Caudate nucleus (tissue), 63 donors: ENCODE measurements at places on chromosomes 13 and 19.

DNA sequence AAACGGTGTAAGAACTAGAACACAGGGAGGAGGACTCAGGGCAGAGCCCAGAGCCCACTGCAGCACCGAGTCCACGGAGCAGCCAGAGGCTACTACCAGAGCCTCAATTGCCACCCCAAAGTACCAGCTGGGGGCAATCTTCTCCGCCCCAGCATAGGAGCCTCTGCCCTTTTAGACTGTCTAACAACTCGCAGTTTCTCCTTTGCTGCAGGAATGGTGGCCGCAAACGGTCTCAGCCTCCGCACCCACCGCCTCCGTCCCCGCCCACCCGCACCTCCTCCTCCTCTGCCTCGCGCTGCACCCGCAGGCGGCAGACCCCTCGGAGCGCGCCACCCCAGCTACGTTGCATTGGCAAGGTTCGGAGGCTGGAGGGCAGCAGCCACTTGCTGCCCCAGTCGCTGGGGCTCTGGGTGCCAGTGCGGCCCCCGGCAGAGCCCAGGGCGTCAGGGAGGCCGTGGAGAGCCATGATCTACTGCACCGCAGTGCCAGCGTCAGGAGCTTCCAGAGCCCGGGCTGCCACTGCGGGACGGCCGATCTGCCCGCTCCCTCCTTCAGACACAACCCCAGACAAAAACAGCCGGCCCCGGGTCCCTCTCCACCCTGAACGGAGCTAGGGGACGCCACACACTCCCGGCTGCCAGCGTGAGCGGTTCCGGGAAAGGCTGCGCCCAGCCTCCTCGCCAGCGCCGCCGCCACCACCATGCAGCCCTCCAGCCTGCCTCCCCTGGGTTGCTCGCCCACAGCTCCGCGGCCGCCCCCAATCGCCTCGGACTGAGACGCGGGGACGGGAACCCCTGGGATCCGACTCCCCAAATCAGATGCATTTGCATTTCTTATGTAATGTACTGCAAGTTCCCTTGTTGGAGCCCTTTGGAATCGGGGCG, 1.8 kb downstream of the FGF14 start:
- DNase-seq = peak; percentile 24

GRCh38 chr19:57850553-57851017, 926 bp downstream of the ZNF587 start:
- DNase-seq = no peak

DNA sequence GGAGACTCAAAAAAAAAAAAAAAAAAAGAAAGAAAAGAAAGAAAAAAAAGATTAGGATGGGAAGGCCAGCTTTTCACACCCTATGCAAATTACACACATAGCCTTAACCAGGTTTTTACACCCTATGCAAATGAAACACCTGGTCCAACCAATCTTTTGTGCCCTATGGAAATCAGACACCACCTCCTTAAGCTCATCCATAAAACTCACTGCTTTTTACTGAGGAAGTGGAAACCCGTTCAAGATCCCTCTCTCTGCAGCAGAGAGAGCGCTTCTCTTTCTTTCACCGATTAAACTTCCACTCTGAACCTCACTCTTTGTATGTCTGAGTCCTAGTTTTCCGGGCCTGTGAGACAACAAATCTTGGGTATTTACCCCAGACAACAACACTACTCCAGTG, 25.3 kb upstream of the HOMER3 start:
- no peak for DNase-seq

GRCh38 chr13:66972659-66973058, 257.5 kb downstream of the PCDH9 start:
- no peak for DNase-seq

DNA sequence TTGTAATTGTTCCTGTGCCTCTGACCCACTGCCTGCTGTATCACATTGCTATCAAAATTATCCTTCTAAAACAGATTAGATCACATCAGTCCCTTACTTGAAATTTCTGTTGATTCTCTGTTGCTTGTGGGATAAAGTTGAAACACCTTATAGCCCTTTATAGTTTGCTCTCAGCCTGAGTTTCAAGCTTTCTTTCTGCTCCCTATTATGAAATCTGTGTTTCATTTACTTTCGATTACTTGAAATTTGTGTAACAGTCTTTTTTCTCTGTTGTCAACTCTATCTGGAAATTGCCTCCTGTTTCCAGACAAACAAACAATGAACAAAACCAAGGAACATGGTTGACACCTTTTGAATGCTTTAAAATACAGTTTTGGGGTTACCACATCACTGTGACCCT, 167.9 kb downstream of the PDS5B start:
- DNase-seq = no peak

DNA sequence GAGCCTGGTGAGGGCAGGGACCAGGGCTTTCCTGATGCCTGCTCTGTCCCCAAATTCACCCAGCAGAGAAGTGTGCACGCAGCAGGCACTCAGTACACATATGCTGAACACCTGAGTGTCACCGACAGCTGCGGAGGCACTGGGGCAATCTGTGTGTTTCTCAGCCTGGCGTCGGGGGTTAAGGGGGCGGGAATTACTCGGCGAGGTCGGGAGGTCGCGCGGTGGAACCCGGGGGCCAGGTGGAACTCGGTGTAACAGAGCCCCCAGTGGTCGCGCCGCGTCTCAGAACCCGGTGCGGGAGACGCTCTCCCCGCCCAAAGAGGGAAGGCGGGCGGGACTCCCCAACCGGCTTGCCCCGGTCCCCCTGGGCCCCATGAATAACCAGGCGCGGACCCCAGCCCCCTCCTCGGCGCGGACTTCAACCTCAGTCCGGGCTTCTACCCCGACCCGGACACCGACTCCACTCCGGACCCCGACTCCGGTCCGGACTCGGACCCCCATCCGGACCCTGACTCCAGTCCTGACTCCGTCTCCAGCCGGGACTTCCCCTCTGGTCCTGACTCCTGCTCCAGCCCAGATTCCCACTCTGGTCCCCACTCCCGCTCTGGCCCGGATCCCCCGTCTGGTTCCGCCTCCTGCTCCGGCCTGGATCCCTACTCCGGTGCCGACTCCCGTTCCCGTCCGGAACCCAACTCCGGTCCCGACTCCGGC, at the start of gene SELENOV:
Gene SELENOV (plus strand): TSS at position 300 of the 711 bp plus-strand sequence. CDS start 74 bp downstream, at position 374.
- DNase-seq = no peak

- no peak for DNase-seq
Measured at GRCh38 chr13:34748596-34748995, 193.5 kb upstream of the NBEA start.

DNA sequence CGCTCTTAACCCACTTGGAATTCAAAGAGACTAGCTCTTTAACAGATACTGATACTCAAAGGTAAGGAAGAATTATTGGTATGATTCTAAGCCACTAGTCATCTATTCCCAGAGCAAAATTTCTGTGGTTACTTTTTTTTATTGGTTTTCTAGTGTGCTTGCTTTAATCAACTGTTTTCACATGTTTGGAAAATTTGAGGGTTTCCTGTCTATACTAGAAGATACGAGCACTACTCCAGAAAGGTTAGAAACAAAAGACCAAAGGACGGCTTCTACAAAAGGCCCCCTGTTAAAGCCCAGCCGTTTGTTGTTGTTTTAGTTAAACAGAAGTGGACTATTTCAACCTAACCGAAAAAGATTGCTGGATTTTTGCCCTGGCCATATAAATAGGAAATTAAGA, 18.5 kb upstream of the LPAR6 start:
- no peak for DNase-seq

GRCh38 chr19:14381689-14382474, 638 bp downstream of the ADGRE5 start:
- DNase-seq = no peak

DNA sequence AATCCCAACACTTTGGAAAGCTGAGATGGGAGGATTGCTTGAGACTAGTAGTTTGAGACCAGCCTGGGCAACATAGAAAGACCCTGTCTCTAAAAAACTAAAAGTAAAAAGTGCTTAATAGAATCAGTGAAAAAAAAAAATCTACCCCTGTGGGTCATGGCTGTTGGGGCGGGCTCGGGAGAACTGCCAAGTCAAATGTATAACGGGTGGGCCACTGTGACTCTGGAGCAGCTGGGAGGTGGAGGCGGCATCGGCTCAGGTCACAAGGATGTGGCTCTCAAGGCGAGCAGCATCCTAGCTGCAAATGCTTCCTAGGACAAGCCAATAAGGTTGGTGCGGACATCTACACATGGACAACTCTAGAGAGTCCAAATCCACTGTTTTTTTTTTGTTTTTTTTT, 30.9 kb downstream of the C19orf47 start:
- no peak for DNase-seq

DNA sequence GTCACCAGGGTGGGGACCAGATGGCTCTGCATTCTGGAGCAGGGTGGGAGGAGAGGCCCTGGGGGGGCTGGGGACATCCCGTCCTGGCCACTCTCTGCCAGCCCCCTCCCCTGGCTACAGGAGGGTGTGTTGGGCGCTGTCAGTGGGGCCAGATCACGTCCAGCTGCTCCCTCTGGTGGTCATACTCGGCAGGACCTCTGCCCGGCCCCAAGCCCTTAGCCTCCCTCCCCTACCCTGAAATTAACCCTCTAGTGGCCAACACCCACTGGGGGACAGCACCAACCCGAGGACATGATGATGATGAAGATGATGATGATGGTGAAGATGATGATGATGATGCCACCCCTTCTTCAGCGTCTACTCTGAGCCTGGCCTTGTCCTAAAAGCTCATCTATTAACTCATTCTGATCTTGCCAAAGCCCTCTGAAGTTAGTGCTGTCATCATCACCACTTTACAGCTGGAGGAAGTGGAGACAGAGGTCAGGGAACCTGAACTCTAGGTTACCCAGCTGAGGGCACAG, 590 bp upstream of the LGI4 start:
- DNase-seq = peak; percentile 64

- DNase-seq = peak; percentile 67
Measured at GRCh38 chr19:609004-609346, 19.3 kb downstream of the HCN2 start.

DNA sequence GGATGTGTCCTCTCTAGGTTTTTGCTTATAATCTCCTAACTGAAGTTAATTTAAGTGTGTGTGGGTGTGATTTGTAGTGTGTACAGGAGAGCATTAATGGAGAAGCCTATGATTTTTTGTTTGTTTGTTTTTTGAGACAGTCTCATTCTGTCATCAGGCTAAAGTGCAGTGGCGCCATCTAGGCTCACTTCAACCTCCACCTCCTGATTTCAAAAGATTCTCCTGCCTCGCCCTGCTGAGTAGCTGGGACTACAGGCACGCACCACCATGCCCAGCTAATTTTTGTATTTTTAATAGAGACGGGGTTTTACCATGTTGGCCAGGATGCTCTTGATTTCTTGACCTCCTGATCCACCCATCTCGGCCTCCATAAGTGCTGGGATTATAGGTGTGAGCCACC, 20.6 kb downstream of the ZNF701 start:
- no peak for DNase-seq

GRCh38 chr13:99083981-99084380, 106.1 kb upstream of the DOCK9 start:
- DNase-seq = no peak

DNA sequence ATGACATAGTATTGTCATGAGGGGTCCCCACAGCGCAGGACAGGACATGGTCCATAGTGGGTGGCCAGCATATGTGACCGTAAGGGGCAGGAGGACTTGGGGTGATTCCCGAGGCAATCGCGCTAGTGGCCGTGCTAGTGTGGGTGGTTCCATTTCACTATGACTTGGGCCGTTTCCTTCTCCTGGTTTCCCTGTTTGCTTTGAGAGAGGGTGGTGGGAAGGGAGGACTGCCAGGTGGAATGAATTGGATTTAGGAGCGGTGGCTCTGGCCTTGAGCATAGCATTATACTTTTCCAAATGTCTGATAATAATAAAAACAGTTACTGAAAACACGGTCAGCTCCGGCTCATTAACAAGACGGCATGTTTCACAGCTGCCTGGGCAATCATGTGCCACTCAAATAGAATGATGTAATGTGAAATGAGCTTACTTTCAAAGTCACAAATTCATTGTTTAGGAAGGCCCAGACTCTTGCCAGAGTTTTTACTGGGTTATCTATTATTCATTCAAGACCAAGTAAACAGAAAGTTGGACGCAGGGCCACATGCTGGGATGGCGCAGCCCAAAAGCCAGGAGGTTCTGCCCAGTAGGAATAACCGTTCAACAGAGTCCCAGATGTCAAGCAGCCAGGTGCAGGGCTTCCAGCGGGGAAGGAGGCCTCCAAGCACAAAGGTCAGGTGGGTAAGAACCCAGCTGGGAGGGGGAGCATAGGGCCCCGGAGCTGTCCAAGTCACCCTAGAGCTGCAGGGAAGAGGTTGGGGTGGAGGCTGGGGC, 19.6 kb upstream of the SLC15A1 start:
- no peak for DNase-seq

- DNase-seq = no peak
Measured at GRCh38 chr13:27977476-27978300, 8.6 kb upstream of the CDX2 start.

DNA sequence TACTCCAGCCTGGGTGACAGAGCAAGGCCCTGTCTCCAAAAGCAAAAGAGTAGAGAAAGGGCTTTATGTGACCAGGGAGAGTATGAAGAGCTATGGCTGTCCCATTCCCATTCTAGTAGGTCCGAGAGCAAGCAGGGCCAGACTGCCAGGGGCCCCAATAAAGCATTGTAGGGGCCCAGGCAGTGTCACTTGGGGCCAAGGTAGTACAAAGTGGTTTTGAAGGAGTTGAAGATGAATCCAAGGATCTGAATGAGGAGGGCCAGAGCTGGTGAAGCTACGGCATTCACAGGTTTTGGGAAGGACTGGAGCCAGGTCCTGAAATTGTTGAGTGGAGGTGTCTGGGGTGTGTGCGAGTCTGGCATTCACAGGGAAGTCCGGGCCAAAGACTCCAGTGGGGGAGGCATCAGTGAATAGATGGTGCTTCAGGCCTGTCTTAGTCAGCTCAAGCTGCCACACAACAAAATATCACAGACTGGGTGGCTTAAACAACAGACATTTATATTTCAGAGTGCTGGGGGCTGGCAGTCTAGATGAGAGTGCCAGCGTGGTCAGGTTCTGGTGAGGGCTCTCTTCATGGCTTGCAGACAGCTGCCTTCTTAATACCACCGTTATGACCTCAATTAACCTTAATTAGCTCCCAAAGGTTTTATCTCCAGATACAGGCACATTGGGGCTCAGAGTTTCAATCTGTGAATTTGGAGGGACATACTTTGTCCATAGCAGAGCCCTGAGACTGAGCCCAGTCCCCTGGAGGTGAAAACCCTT, 9.9 kb downstream of the NACC1 start:
- DNase-seq = no peak

GRCh38 chr13:106139377-106139776, 396.1 kb downstream of the EFNB2 start:
- DNase-seq = no peak

DNA sequence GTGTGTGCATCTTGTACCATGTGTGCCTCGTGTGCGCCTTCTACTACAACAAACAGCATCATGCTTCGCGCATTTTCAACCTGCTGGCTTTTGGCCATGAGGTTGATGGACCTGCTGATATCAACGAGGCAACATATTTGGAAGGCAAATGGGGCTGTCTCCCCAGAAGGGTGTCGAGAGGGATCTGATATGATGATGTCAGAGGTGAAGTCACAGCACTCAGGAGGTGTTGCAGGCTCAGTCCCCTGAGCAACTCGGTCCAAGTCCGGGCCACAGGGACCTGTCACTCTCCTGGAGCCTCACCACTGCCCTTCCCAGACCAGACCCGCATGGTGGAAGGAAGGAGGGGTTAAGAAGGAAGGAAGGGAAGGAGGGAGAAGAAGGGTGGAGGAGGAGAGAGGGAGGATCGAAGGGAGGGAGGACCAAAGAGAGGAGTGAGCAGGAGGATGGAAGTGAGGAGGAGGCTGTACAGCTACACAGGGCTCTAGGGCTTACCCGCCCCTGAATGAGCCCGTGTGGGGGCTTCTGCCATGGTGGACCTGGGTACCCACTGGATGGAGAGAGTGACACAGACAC, 6.7 kb upstream of the C13orf46 start:
- no peak for DNase-seq
